ENCODE measurements at places on chromosomes 7 and 10.

DNA sequence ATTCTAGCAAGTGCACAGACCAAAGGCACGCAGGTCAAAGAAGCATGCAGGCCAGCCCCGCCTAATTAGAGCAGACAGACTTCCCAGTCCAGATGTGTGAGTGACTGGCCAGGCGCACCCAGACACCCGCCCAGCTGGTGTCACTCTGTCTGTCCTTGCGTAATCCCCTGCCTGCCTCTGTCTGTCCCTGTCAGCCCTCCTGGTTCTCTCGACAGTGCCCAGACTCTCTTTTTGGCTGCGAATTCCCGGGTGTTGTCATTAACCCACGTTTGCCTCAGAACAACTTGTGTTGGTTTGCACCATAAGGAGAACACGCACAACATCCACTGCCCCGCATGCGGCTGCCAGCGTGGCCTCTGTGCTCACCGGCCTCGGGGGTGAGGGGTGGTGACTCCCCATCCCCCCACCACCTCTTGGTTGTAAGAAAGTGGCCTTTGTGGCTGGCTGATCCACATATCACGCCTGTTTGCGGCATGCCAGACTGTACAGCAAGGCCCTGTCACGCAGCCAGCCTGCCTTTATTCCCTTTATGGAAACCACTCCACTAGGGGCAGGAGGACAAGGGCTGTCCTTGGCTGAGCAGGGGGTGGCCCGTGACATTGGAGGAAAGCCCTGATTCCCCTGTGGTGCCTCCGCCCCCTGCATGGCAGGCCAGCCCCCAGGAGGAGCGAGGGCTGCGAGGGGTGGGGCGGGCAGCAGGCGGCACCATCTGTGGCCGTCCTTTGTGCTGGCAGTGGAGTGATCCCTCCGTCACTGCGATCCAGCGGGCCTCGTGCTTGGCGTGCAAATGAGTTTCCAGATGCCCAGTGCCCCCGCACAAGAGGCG is 72.8 kb upstream of the PPIF start:
- no peak for DNase-seq

- no peak for DNase-seq
Observed at GRCh38 chr7:135246191-135246825, 12.7 kb downstream of the STRA8 start.

GRCh38 chr10:3428826-3429225 is 256.2 kb upstream of the PITRM1 start:
- DNase-seq = no peak

GRCh38 chr10:9342885-9343570 is 1288.5 kb downstream of the GATA3 start:
- DNase-seq = no peak

DNA sequence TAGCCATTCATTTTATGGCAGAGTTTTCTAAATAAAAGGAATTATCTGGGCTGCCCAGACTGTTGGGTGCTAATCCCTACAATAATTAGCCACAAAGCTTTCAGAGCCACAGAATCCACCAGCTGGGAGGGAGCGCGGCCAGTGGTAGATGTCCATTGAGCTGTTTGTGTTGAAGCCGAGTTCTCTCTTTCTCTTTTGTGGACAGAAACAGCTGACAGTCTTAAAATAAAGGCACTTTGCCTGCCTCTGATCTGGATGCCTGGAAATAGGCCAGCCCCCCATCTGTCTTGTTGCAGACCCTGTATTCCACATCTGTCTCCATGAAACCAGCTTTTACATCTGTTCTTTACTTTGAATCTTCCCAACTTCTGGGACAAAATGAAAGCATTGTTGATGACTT is 66.1 kb downstream of the MTPN start:
- DNase-seq = no peak

- DNase-seq = no peak
Observed at GRCh38 chr10:16952610-16953009, 135.4 kb upstream of the RSU1 start.

GRCh38 chr7:44278451-44279161 is 46.8 kb downstream of the CAMK2B start:
- no peak for DNase-seq

GRCh38 chr10:37760817-37761216 is 96.6 kb downstream of the ZNF248 start:
- DNase-seq = no peak

DNA sequence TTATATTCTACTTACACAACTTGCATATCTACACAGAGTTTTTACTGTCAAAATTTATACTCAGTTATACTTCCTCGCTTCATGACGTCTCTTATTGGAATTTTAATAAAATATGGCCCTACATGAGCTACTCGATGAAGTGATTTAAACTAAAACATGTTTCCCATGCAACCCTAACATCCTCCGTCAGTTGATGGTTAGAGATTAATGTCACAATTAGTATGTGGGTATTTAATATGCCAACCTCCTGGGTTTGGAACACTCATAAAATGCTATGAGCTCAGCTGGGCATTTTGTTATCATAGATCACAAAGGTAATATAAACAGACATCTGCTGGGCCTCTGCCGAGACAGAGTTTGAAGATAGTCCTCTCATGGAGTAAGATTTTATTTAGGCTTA is 66.5 kb downstream of the GNAT3 start:
- DNase-seq = no peak

DNA sequence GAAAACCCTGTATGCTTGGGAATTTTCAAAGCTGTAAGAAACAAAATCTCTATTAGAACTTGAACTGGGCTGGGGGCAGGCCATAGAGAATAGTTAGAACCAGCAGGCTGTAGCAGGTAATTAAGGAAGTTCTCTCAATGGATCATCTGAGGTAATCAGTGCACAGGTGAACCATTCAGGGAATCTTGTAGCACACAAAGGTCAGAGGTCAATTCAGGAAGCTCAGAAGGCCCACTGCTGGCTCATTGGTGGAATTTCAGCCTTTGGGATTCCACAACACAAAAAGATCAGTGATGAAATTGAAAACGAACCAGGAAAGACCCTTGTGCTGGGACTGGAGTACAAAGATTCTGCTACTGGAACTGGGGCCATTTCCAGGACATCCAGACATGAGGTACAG is 82.0 kb downstream of the TMEM168 start:
- DNase-seq = no peak

GRCh38 chr10:62511656-62512055 is 137.5 kb downstream of the ZNF365 start:
- DNase-seq = no peak

DNA sequence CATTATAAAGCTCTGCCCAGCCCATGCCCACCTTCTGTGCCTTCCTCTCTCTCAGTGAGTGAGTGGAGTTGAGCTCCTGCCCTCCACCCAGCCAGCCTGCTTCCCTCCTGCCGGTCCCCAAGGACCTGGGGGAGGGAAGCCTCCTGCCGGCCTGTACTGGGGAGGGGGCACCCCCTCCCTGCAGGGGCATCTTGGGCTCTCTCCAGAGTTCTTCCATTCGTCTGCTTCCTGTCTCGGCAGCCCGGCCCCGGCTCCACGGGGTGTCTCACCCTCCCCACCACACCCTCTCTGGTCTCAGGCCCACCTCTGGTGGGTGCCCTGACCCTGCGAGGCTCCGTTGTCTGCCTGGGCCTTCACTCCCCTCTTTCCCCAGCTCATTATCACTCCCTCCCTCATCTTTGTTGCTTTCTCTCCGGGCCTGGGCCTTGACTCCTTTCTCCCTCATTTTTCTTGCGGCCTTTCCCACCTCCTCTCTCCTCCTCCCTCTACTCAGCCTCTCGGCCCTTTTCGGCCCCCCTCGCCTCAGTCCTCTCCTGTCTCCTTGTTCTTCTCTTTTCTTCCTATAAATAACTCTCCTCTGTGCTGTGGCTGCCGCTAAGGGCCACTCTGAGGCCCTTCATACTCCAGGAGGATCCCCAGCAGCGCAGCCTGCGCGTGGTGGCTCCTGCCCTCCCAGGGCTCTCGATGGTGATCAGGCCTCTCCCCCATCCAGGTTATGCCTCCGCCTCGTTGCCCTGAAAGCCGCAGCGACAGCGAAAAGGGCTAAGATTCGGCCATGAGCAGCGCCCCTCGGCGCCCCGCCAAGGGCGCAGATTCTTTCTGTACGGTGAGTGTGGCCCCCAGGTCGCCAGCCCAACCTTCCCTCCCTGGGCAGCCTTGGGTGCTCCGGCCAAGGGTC is 2.1 kb downstream of the SLC4A2 start:
- DNase-seq = no peak

DNA sequence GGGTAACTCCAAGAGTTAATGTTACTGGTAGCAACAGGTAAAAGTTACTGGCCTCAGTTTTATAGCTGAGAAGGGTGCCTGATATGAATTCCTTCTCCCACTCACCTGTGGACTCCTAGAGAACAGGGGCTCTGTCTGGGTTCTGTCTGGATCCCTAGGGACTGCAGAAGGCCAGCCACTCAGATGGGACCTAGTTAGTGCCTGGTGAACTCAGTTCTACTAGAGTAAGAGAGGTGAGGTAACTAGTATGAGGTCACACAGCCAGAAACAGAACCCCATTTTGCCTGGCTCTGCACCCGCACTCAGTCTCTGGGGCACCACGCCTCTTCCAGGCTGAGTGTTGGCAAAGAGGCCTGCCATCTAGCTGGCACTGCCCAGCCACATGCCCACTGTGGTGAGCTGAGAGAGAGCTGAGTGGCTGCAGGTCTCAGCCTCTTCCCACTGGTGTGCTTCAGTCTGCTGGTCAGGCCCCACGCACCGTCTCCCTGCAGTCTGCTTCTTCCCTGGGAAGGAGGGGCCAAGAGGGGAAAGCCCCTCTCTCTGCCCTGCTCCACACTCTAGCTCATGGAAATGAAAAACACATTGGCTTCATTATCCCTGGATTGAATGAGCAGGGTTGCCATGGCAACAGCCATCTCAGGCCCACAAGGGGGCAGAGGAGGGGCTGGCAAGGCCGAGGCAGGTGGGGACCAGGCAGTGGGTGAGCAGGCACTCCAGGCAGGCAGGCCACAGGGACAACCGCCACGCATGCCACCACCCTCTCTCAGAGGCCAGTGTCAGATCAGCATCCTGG is 110.6 kb downstream of the ZMIZ1 start:
- DNase-seq = no peak

GRCh38 chr10:21194510-21194993 is 297.4 kb upstream of the NEBL start:
- no peak for DNase-seq

DNA sequence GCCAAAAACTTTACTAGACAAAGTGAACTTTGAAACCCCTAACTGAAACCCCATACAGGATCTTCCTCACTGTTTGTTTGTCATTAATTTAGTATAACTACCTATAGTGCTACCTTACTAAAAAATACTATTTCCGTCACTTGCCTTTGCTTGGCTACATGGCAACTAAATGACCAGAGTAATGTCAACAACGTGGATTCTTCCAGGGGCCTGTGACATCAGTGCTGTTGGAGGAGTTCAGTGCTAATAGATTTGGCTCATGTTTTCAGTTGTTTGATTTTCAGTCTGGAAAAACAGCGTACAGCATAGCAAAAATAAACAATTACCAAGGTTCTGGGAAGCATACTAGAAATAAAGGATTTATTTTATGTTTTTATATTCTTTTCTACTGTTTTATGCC is 3.0 kb upstream of the ASB15 start:
- DNase-seq = no peak

DNA sequence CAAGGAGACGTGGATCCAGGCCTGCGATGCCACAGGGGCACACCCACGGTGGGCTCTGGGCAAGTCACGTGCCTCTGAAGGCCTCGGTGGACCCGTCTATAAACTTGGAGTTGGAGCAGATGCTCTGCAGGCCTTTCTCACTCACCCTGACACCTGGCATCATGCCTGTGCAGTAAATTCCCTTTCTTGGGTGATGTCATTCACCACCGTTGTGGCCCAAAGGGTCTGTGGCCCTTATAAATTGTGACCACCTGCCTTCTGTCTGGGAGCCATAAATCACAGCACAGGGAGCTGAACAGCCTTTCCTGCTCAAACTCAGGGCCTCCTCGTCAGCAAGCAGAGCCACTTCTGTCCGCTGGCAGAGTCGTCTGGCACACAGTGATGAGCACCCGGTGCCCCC is 52.2 kb downstream of the GPAM start:
- DNase-seq = no peak

DNA sequence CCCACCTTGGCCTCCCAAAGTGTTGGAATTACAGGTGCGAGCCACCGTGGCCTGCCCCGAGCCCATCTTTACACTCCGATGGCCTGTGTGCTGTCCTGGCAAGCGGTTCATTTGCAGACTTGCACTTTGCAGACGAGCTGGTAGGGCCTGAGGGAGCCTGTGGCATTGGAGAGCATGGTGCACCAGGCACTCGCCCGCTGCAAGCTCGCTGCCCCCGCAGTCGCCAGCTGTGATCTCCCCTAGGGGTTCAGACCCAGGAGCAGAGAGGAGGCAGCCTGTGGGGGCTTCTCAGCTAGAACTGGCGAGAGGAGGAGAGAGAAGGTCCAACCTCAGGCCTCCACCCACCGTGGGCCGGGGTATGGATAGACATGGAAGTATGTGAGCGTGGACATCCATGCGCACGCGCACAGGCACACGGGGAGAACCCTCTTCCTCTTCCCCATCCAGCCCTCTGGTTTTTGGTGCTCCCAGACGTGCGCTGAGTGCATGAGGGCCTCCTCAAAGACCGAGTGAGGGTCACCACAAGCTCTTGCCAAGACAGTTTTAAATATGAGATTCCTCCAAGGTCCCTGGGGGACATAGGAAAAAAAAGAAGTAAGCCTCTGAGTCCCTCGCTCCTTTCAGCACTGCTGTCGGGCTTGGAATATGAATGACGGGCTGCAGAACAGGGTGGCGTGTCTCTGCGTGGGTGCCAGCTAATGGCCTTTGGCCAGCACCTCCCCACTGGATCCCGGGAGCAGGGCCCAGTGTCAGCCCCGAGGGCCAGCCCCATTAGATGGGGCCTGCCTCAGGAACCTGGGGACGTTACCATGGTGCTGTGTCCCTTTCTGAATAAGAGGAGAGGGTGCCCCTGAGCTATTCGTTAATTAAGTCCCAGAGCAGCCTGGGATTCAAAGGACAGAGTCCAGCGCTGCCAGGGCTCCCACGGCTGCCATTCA is 15.1 kb upstream of the TTYH3 start:
- no peak for DNase-seq

GRCh38 chr10:62019685-62020359 is 118.3 kb downstream of the ARID5B start:
- DNase-seq = no peak

GRCh38 chr7:71411475-71411874 is 279.5 kb downstream of the GALNT17 start:
- no peak for DNase-seq

DNA sequence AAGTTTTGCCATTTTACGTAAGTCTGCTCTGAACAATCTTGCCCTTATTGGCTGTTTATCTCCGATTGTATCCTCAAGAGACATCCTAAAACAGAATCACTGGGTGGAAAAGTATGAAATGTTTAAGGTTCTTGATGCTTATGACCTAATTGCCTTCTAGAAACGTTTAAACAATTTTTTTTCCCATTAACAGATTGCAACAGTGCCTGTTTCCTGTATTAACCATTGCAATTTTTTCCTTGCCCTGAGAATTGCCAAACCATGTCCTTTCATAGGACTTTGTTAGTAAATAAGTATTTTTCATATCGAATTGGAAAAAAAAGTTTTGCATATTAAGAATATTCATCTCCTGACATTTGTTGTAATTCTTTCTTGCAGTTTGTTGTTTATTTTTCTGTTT is 639.8 kb downstream of the INHBA start:
- no peak for DNase-seq

DNA sequence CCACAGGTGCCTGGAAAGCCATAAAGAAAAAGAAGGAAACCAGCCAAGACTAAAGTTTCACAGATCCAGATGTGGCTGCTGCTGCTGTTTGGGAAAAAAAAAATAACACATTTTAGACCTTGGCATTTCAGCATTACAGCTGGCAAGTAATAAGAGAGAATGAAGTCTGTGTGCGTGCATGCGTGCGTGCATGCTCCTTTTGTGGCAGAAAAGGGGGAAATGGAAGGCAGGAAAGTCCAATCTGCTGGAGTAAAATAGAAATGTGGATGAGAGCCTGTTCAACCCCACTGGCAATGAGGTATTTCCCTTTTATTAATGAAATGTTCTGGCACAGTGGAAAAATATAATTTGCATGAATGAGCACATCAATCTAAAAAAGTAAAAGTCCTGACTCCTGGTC is 137.0 kb upstream of the SEMA3A start:
- DNase-seq = no peak

All from esophagus squamous epithelium (tissue), 5 donors.